ENCODE measurements at places on chromosomes 3 and 15.
A peak's percentile ranks its signal among the peaks of the same experiment; 100 is the strongest.

GRCh38 chr15:60389261-60390077, 8.3 kb downstream of the ANXA2 start:
- no peak for DNase-seq

DNA sequence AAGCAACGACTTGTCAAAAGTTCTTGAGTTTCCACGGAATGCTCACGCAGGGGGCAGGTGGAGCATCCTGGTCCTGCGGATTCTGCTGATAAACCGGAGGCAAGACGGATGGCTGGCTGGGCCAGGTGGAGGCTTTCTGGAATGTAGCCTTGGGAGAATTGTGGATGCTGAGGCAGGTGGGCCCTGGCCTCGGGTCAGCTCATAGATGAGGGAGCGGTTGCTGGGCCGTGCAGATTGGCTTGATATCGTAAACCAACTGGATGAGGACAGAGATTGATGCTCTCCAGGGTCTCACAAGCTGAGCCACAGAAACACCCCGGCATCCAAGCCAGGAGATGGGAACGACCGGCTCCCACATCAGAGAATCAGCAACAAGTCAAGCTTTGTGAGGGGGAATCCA, 50.0 kb upstream of the TFRC start:
- no peak for DNase-seq

GRCh38 chr3:123379041-123379830, 69.7 kb downstream of the ADCY5 start:
- no peak for DNase-seq

- no peak for DNase-seq
Observed at GRCh38 chr3:197787412-197787811, 3.6 kb upstream of the LRCH3 start.

DNA sequence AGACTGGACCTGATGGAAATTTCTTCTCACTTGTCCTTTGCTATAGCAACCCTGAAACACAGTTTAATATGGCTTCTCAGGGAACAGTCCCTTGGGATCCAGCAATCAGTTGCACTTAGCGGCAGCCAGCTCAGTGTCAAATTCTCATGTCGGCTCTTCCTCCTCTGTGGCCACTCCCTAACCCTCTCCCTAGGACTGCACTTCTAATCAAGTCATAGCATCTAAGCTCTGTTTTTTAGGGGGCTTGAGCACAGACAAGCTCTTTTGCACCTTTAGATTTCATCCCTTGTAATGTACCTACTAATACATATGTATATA, 250.5 kb upstream of the TLE3 start:
- no peak for DNase-seq

GRCh38 chr3:183941216-183941615, 56.5 kb upstream of the PARL start:
- no peak for DNase-seq

DNA sequence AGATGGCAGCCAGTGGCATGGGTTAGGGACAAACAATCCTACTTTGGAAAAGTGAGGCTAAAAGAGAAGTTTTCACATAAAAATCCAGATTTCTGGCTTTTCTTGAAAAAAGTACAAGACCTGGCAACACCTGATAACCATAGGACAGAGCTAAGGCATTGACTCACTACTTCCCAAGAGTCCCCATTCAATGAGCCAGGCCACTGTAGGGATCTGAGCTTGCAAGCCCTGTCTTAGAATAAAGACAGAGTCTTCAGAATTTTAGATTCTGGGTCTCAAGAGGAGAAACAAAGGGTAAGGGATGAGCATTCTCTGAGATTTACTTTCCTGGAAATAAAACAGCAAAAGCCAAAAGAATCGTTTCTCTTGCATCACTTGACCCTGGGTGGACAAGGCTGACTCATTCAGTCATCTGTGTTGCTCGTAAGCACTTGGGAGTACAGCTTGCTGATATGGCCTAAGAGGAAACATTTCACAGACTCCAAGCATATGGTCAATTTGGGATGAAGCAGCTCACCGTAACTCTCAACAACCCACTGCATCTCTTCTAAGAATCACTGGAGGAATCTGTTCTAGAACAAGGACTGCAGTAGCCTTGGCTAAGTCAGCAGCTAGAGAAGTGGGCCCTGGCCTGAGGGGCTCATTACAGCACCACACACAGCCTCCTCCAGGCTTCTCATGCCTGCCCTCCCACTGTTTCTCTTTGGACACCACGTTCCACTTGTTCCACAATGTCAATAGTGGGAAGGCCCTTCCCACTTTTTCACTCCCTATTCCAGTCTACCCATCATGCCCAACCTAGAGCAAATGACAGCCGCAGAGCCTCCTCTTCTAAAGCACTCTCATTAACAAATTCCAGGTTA, 86.2 kb downstream of the RFTN1 start:
- DNase-seq, result peak; percentile 89

- DNase-seq, result no peak
Observed at GRCh38 chr3:114650808-114651207, 357.0 kb downstream of the TIGIT start.

DNA sequence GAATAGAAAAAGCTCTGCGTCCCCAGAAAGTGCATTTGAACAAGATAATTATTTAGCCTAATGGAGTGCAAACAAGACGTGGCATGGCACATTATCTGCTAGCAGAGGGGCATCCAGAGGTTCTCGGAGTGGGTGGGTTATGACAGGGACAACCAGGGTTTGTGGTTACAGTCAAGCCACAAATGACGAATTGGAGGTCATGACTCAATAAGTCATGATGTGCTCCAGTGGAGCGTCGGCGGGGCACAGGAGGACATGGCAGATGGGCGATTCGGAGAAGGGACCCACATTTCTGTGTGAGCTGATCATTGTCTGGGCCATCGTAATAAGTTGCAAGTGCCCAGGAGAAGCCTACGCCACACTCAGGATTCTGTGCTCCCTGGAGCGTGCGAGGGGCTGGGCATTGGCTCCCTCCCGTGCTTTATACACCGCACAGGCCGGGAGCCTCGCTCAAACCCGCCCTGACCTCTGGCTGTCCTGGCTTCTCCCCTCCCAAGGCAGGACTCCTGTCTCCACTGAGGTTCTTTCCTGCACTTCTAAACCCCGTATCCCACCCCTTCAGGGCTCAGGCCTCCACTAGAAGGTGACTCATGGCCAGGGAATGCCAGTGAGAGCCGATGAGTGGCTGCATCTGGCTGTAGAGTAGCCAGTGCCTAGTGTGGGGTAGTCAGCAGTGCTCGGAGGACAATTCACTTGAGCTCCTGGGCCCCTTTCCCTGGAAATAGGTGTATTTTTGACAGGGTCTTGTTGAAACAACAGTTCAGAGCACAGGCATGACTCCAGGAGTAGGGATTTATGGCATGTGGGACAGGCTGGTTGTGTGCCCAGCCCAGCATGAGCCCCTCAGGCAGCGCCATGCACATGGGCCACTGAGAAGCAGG, 67.4 kb downstream of the GRIP2 start:
- peak; percentile 73 for DNase-seq

DNA sequence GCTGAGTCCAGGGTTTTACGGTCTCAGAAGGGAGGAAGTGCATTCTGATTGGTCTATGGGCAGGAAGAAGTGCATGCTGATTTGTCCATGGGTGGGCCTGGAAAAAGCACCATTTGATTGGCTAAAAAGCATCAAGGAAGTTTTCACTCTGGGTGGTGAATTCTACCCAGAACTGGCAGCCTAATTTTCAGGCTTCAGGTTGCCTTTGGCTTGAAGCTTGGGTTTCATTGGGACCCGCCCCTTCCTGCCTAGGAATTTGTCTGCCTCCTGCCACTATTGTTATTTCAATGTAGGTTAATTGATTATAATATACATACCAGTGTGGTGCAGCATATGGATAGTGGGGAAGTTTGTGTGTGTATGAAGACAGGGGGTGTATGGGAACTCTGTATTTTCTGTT, 1355.9 kb downstream of the SI start:
- DNase-seq, result no peak

- no peak for DNase-seq
Observed at GRCh38 chr15:40046721-40047414, 7.9 kb upstream of the SRP14 start.

GRCh38 chr15:40242601-40243000, 3.7 kb downstream of the PAK6 start:
- no peak for DNase-seq

- DNase-seq, result no peak
Observed at GRCh38 chr3:192887701-192888100, 30.0 kb downstream of the MB21D2 start.

GRCh38 chr3:141959589-141960554, 83.4 kb downstream of the ATP1B3 start:
- DNase-seq, result no peak

- no peak for DNase-seq
Observed at GRCh38 chr3:150905746-150906145, 507 bp upstream of the MINDY4B start.

- no peak for DNase-seq
Observed at GRCh38 chr15:85404918-85405866, 24.8 kb downstream of the AKAP13 start.

DNA sequence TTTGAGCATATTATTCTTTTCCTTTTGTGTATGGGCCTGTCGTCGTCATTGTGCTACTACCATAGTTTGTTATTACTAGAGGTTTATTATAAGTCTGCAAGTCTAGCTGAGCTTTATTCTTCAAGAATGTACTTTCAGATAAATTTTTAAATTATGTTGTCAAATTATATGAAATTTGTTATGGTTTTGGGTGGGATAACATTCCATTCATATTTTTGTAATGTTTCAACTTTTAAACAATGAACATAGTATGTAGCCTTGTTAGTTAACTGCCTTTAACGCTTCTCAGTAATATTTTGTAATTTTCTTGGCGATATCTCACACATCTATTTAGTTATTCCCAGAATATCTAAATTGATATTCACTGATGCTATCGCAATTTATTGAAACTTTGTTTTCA, 41.6 kb upstream of the GOLGA8B start:
- no peak for DNase-seq
